Stimulated activated naive CD8-positive, alpha-beta T cell treated with anti-CD3 and anti-CD28 coated beads, Interleukin-15, Interleukin-2, amounts not matched to agents 100 U/mL and 50 U/mL, for 24 hours (primary cell): ENCODE measurements at places on chromosomes 4 and X.
A peak's percentile ranks its signal among the peaks of the same experiment; 100 is the strongest.

- peak; percentile 14 for DNase-seq
Observed at GRCh38 chr4:15738877-15739276, 36.0 kb downstream of the BST1 start.

GRCh38 chr4:25654971-25655963, at the start of gene SLC34A2:
Gene SLC34A2 (plus strand): TSS chr4:25655851. CDS start chr4:25662501, 6,650 bp downstream.
- no peak for DNase-seq

GRCh38 chr4:180539284-180539683, 1703.9 kb upstream of the TENM3 start:
- DNase-seq = no peak

GRCh38 chrX:34528081-34528480, 129.0 kb downstream of the TMEM47 start:
- DNase-seq = no peak

DNA sequence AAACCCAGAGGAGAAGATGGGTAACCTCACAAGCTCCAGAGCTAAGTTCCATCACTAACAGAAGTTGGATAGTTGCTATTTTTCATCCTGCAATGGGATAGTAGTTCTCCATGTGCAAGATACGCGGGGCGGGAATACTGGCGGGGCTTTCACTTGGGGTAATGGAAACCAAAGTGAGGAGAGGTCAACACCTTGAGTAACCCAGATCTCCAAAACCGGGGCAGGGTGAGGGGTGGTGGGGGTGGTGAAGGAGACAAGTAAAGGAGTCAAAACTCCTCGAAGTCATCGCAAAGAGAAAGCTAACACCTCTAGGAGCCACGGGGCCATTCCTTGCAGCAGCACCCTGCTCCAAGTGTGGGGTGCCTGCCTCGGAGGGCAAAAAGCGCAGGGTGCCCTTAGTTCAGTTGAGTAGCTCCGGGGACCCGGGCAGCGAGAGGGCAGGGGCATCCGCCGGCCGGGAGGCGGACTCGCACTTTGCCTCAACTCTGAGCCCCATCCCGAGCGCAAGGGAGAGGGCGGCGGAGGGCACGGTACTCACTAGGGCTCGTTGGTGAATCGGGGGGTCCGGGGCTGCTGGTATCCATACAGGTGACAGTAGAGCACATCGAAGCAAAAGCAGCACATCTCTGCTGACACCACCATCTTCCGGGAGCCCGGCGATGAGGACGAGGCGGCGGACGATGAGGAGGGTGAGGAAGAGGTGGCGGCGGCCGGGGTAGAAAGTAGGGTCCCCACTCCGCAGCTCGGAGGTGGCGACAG, 645 bp downstream of the AMMECR1 start:
- peak; percentile 28 for DNase-seq

DNA sequence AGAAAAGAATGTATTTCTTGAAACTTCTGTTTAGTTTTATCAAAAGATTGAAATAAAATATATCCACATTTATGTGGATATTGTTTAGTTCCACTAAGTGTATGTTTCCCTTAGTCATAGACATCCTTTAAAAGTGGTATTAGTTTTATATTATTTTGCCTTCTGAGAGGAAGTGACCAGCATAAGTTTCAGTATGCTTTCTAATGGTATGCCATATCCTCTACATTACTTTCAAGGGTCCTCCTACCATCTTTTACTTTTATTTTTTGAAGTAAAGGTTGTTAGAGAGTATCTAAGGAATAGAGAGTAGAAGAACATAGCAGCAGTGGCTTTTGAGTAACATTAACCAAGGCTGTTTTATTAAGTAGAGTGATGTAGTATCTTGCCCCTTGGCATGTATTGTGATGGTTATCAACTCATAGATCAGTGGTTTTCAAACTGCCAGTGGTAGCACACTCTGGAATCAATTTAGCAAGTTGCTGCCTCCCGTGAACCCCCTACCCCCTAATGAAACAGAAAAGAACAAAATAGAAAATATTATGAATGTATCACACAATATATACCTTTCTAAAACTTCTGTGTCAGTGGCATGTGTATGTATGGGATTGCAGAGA, 44.8 kb downstream of the RBPJ start:
- no peak for DNase-seq

GRCh38 chrX:156008915-156009314, 11.4 kb downstream of the IL9R start:
- DNase-seq = no peak

- no peak for DNase-seq
Observed at GRCh38 chrX:95484781-95485180, 1199.9 kb upstream of the DIAPH2 start.
